Vagina (tissue), 2 donors: ENCODE measurements at places on chromosomes 13 and 19. TPM values are rescaled to one million over a fixed set of nuclear protein-coding genes. Genes with fewer than 3 reads are reported as not detected.

DNA sequence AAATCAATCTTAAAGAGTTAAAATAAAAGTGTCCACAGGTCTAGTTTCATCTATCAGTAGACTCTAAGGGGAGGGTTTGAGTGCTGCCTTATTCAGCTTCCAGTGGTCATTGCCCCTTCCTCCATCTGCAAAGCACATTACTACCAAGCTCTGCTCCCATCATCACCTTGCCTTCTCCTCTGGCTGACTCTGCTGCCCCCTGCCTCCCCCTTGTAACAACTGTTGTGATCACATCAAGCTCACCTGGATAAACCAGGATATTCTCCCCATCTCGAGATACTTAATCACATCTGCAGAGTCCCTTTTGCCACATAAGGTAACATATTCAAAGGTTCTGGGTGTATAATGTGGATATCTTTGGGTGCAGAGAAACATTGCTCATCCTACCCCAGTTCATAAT, 43.3 kb upstream of the GPC6 start:
- no peak overlapping the region for H3K4me3 ChIP-seq
- no peaks in the 10 kb centered on the region for H3K27me3 ChIP-seq
- H3K27ac ChIP-seq: no peak overlapping the region
- no peaks in the 10 kb centered on the region for H3K36me3 ChIP-seq
- H3K4me1 ChIP-seq: no peaks in the 10 kb centered on the region
- no peak for DNase-seq

DNA sequence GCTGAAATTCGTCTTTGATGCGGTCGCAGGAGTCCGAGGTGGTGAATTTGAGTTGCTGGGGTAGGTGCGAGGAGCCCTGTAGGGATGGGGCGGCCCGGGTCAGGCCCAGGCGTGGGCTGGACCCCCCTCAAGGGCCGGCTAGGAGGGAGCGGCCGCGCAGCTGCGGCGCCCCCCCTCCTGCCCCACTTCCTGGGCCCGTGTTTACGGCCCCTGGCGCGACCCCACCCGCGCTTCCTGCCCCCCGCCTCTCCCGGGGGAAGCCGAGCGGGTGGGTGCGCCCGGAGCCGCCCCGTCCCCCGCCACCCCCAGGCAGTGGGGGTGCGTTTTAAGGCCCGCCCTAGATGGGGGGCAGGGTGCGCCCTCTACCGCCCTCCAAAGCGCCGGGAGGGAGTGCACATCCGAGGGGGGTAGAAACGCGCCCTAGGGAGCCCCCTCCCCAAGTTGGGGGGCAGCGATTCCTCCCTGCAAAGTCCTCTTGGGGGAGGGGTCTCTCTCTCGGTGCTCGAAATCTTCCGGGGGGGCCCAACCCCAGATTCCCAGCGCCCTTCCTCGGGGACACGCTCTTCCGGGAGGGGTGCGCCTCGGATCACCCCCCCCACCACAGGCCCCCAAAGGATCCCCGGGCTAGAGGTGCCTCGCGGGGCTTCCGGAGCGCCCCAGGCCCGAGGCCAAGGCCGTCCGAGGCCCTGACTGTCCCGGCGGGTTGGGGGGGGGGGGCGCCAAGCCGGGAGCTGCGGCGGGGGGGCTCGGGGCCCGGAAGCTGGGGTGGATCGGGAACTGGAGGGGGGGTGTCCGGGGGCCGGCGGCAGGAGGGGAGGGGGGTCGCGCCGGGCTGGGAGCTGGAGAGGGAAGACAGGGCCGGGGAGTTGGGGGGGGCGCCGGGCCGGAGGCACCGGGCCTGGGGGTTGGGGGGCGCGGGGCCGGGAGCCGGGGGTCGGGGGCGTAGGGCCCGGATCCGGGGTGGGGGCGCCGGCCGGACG, 823 bp downstream of the TLE5 start:
- H3K4me1 ChIP-seq: peaks cover 55% of the 10 kb centered on the region
- H3K27ac ChIP-seq: peak overlapping the region; percentile 92
- H3K4me3 ChIP-seq: peak overlapping the region; percentile 71
- no peaks in the 10 kb centered on the region for H3K27me3 ChIP-seq

DNA sequence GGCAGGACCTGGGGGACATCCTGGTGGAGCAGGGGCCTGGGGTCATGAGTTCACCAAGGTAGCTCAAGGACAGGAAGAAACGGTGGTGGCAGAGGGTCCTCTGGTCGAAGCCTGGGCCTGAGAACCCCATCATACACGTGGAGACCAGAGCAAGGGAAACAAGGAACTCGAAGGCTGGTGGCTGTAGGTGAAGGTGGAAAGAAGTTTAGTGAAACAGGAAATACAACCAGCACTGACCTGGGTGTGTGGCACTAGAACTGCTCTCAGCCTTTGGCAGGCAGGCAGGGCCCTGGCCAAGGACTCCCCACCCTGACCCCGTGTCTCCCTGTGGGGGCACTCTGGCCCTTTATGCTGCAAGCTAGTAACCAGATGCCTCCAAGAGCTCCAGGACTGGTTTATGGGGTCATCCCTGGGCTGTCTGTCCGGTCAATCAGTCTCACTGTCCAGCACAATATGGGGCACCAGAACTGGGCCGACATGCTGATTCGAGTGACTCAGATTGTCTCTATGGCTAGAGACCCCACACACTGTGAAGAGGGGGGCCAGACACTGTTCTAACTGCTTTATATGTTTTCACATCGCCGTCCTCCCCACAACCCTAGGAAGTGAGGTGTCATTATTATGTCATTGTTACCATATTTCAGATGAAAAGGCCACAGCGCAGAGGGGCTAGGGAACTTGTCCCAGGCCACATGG, 3.8 kb downstream of the COX6B2 start:
- H3K4me1 ChIP-seq: peaks cover 25% of the 10 kb centered on the region
- DNase-seq: no peak
- no peak overlapping the region for H3K4me3 ChIP-seq
- H3K27me3 ChIP-seq: peaks cover 14% of the 10 kb centered on the region
- no peak overlapping the region for H3K27ac ChIP-seq
- no peaks in the 10 kb centered on the region for H3K36me3 ChIP-seq

The ZNF560 gene
- 0.49 TPM for total RNA-seq
